Non-pigmented ciliary epithelial cell (primary cell): ENCODE measurements at places on chromosomes 1 and 21.

DNA sequence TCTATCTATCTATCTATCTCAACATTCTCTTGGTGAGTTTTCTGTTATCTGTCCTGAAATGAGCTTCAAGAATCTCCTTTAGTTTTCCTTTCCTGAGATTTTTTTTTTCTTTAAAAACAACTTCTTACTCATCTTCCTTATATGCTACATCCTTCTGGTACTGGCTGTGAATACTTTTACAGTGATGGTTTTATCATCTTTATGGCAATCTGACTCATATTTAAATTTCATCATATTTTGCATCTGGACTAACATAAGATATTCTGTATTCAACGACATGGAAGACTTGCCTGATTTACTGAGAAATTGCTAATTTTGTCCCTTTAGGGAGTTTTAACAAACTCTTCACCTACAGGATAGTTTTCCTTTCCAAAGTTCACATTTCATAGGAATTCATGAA is 33.0 kb downstream of the PDE4B start:
- DNase-seq, result peak; percentile 23

- DNase-seq, result no peak
Observed at GRCh38 chr1:247210062-247210375, 38.2 kb upstream of the ZNF124 start.

GRCh38 chr1:175683491-175684298 is 59.7 kb downstream of the TNR start:
- DNase-seq, result no peak

DNA sequence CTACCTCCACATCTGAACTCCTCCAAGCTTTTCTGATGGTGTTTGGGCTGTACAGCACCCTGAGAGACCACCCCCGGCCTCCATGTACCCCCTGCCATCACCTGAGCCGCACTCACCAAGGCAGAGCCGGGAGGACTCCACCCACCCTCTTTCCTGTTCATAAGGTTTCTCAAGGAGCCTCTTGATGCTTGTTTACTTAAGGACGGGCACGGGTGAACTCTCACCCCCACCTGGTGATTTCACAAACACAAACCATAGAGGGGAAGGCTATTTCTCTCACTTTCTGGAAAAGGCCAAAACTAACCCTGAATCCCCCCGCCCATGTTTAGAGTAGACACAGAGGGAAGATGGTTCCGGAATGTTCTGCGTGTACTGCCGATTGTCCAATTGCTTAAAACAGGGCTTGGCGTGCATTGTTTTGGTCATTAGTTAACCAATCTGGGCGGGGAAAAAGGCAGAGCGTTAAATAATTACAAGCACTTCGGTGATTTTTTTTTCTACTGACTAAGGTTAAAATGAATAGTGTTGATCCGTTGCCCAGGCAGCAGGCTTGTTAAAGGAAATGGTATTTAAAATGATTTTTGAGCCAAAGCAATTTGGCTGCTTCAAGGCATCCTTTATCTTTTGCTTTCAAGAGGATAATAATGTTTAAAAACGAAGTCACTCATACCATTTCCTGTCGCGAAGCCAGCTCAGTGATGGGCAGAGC is 279.8 kb upstream of the VAMP3 start:
- DNase-seq, result no peak

- DNase-seq, result no peak
Observed at GRCh38 chr1:1285102-1285571, 4.9 kb downstream of the SCNN1D start.

DNA sequence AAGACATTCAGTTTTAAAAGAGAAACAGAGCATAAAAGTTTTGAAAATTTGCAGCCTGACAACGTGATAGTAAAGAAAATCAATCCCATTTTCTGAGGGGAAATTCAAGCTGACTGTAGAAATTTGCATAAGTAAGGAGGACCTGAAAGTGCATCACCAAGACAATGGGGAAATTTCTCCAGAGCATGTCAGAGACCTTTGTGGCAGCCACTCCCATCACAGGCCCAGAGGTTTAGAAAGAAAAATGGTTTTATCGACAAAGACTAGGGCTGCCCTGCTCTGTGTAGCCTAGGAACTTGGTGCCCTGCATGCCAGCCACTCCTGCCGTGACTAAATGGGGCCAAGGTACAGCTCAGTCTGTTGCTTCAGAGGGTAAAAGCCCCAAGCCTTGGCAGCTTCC is 1640.2 kb upstream of the PRMT6 start:
- DNase-seq, result no peak

DNA sequence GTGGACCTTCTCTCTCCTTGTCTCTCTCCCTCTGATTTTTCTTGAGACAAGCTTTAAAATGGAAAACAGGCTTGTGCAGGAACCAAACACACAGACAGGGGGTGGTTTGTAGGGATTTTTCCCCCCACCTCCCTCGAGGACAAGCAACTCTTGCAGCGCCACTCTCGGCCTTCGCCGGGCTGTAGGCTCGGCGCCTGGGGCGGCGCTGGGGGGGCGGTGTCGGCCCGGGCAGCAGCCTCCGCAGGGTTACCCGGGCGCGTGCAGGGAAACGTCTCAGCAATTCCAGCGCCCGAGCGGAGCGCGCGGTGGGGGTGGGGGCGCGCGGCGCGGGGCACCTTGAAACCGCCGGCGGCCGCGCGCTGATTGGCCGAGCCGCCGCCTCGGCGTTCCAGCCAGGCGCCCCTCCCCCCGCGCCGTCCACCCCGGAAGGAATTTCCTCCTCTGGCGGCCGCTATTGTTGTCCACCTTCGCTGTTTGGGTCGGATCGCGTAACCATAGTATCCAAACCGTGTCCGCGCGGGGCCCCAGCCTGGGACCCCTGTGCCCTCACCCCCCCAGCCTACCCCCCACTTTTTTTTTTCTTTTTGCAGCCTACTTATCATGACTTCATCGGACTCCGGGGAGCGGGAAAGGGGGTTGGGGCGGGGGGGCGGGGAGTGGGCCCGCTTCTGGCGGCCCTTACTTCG is 59.8 kb upstream of the ACOT11 start:
- no peak for DNase-seq

DNA sequence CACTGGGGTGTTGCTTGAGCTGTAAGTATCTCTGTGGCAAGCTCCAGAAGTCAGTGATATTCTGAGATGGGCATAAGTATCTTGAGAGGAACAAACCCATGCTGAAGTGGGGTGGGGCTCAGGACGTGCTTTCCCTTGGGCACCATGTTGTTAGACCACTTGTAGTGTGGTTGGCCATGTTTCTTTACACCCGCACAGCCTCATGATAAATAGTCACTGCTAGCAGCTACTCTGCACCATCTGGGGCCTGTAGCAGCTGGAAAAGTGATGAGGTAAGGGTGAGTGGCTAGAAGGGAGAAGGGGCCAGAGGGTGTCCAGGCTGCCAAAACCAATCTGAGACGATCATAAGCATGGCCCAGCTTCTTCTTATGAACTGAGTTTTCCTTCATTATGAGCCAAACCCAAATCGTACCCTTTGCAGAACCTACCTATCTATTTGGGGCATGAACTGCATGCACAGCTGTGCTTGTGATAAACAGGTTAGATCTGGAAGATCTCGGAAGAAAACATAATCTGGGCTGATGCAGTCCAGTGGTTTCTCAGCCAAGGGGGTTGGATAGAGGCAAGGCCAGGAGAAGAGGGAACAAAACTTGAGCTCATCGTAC is 91.9 kb upstream of the IRF2BP2 start:
- no peak for DNase-seq

- DNase-seq, result no peak
Observed at GRCh38 chr1:32948390-32948722, 16.3 kb downstream of the RNF19B start.

DNA sequence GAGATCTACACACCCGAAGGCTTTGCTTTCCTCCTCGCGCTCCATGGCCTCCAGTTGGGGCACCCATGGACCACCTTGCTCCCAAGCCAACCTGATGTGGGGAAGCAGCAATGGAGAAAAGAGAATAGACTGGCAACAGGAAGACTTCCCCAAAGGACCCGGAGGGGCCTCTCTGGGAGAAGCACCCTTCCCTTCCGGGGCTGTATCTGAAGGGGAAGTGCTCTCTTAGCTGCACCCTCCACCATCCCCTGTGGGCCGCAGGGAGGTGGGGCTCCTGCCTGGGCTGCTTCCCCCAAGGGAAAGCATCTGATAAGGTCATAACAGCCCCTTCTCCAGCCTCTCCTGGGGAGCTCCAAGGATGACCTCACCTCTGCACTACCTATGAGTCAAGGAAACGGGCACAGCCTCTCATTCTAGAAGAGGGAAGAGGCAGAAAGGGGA is 100.2 kb downstream of the RIPK4 start:
- DNase-seq, result no peak

GRCh38 chr1:85200463-85201339 is at the start of gene SYDE2:
Gene SYDE2 (minus strand): TSS chr1:85201016. CDS start chr1:85200996, 20 bp downstream.
- no peak for DNase-seq

GRCh38 chr1:100628631-100629081 is 90.7 kb downstream of the GPR88 start:
- no peak for DNase-seq

DNA sequence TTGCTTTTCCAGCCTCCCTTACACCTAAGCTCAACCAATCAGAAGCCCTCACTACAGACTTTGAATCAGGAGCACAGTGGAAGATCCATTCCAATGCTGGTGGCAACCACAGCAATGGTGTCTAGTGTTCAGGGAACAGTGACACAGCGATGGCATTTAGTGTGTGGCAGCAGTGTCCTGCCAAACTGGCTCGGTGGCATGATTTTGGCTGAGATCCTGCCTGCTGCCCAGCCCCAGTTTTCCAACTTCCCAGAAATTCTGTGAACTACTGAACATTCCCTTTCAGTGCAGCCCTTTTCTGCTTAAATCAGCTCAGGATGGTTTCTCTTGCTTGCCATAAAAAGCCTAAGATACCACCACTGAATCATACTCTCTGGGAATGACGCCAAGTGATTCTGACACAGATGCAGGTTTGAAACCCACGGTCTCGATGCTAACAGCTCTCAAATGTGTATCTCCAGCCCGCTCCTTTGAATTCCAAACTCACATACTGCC is 8.8 kb downstream of the ASAP3 start:
- DNase-seq, result peak; percentile 86
